Stimulated activated CD4-positive, alpha-beta T cell treated with anti-CD3 and anti-CD28 coated beads, TNF-alpha, amount 100 ng/mL, for 24 hours (primary cell): ENCODE measurements at places on chromosomes 1 and 21.

DNA sequence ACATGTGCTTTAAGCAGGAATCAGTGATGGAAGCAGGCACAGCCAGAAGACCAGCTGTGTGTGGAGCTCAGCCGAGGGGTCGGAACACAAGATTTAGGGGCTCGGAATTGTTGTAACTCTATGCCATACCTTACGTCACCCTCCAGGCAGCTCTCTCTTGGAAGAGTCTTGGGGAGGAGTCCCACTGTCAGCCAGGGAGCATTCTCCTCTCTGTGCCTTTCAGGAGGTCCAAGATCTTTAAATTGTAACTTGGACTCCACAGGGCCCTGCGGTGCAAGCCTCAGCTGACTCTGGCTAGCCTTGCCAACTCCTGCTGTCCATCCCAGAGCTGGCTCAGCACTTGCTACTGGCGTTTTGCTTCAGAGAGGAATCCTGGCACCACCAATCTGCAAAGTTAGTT, 26.4 kb upstream of the ROR1 start:
- DNase-seq = no peak

GRCh38 chr1:62401034-62401760, 35.7 kb upstream of the USP1 start:
- DNase-seq = no peak

- no peak for DNase-seq
Observed at GRCh38 chr1:92907949-92908684, 53.1 kb downstream of the DIPK1A start.

DNA sequence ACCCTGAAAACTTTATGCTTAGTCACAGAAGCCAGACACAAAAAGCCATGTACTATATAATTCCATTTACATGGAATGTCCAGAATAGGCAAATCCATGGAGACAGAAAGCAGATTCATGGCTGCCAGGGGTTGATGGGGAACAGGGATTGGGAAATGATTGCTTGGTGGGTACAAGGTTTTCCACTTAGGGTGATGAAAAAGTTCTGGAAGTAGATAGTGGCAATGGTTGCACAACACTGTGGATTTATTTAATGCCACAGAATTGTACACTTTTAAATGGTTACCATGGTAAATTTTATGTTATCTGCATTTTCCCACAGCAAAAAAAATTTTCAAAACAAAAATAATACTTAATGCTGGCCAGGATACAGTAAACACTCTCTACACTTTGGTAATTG, 40.6 kb downstream of the ENAH start:
- no peak for DNase-seq

DNA sequence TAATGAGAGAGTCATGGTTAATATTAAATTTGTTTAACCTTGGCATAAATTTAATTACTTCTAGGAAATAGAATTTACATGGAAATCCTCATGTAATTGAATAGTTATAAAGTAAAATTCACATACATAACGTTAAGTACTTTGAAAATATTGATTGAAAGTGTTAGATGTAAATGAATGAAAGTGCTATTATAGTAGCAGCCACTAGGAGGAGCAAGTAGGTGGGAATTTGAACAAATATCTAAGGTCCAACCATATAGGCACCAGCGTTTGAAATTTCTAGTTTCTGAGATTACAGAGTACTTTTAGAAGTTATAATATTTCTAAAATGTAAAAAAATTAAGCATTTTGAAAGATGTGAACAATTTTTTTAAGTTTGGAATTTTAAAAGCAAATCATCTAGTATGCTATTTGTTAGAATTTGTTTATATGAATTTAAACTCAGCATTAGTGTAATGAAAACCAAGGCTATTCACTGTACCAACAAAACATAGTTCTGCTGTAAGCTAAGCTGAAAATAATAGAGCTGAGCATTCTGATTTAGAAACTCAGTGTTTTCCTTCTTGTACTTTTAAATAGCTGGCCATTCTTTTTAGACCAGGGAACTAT, 3.3 kb downstream of the B3GALT2 start:
- DNase-seq = no peak

DNA sequence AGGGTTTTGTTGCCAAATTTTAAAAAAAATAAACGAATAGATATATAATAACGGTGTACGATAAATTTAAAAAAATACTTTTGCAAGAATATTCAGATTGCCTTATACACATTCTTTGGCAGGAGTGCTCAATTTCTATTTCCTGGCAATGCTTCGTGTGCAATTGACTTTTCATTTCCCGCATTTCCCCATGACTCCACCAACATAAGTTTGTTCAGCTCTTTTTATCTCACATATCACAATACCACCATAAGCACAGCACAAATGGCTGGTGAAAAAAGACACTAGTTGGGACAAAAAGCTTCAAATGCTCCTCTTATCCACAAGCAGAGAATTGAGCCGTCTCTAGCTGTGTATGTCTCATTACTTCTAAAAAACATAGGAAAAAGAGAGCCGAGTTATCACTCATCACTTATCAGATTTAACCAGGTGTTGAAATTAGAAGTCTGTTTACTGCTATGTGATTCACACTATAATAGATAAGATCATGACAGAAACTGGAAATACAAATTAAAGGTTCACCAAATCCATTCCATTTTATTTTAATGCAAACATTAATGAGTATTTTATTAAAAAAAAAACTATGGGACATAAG, 28.9 kb upstream of the RGS1 start:
- no peak for DNase-seq

GRCh38 chr1:161439280-161440232, 65.7 kb upstream of the FCGR2A start:
- DNase-seq = no peak

- no peak for DNase-seq
Observed at GRCh38 chr1:212256369-212256768, 28.8 kb upstream of the PPP2R5A start.

- no peak for DNase-seq
Observed at GRCh38 chr1:240869071-240869470, 257.1 kb upstream of the GREM2 start.
